ENCODE measurements at places on chromosomes 11 and 22.

DNA sequence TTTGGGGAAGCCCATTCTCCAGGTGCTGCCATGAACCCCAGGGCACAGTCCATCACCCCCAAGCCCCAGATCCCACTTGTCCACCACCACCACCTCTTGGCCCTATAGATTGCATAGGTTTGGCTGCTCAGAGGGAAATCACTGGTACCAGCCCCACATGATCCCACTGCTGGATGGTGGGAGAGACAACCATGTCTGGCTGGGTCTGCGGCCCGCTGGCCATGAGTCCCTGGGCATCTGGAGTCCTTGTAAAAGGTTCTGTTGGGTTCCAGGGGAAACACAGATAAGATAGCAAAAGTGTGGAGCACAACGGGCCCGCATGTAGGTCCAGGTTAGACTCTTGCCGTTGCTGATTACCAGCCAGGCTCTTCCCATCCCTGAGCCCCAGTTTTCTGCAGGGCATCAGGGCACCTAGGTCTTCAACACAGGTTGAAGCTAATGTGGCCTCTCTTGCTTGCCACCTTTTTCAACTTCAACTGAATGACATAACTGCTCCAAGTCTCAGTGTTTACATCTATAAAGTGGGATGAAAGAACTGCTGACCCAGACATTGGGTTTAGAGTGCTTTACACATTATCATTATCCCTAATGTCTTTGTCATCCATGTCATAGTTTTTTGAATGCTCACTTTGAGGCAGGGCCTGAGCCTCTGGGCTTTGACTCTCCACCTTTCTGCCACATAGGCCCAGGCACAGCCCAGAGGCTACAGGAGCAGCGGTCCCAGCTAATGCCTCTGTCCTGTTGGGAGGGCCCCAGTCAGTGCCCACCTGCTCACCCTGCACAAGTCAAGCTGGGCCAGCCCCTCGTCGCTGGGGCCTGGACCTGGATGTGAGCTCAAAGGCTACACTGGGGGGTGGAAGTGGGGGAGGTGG is 1.0 kb upstream of the TANGO2 start:
- no peak for DNase-seq

DNA sequence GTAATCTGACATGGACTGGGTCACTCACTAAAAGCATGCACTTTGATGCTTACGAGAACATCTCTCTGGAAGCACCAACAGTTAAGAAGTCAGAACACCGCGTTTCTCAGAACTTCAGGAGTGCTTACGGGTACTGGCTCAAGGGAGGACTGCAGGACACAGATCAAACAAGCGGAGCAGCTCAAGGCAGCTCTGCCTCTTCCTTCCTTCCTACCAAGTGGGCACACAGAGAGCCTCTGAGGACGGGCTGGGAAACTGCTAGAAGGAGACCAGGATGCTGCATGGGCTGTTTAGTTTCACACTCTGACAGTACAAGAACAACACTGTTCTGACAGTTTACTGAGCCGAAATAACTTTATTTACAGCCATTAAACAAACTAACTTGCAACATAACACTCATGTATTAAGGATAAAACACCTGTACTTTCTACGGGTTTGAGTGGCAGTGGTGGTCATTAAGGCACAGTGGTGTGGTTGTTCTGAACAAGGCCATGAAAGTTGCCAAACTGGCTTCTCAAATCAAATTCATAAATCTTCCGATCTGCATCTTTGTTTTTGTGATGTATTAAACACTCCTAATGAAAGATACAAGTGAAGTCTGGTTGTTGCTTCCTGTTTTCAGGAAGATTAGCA is 37.5 kb downstream of the ARFGAP3 start:
- no peak for DNase-seq

DNA sequence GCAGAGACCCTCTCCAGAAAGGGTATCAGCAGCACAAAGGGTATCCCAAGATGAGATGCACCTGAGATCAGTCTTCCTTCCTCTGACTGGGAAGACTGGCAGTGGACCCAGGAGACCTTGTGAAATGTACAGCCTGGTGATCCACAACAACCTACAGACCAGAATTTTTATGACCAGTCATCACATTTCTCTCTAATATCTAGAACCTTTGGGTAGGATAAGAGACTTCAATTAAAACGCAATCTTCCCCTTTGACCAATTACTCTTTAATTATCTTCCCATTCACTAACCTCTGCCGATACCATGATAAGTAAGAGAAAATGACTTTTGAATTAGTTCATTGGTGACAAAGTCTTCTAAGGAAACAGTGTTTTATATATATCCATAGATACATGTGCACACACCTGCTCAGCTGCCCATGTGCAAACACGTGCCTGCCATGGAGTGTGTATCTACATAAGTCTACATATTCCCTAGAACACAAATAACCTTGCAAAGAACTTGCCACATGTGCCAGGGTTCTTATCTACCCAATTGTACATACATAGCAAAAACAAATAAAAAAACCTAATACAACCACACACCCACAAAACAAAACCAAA is 44.2 kb upstream of the SLC5A1 start:
- no peak for DNase-seq

DNA sequence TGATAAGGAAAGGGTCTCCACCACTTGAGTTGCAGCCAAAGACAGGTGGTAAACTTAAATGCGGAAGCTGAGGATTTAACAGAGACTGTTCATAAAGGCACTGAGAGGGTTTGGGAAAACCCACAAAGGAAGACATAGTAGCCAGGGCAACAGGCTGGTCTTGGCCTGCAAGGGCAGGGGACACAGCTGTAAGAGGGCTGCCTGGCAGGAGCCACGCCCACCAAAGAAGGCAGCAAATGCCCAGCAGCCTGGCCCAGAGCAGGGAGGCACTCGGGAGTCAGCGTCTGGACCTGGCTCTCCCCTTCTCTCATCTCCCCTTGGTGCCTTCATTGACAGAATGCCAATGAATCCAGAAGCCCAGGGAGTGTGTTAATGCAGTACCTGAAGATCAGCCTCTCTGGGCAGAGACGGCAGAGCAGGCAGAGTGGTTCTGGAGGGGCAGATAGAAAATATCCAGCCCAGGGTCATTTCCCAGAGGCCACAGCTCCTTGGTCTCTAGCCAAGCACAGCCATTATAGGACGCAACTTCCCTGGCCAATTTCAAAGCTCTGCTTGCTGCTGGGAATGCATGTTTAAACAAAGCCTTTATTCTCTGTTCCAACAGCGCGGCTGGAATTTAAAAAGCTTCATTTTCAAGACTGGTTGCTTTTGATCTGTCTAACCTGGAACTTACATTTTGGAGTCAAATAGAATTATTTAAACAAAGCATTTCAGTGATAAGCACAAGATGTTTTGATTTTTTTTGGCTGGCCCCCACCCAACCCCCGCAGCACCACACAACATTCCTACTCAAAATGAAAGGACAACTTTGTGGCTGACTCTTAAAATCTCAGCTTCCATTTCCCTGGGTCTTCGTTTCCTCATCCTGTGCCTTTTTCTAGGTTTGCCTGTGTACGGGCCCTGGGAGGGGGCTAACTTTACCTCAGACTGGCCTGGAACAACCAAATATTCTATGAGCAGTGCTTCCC is 125.6 kb upstream of the LMO1 start:
- no peak for DNase-seq

GRCh38 chr11:104163100-104164027 is 583 bp downstream of the PDGFD start:
- DNase-seq = no peak

- DNase-seq = peak; percentile 66
These were observed at the start of gene GSTP1 for GRCh38 chr11:67583247-67584204. GSTP1 (plus strand) TSS chr11:67583812; CDS start chr11:67583844, 32 bp downstream.

GRCh38 chr11:76781807-76782530 is 1.2 kb upstream of the TSKU start:
- no peak for DNase-seq

DNA sequence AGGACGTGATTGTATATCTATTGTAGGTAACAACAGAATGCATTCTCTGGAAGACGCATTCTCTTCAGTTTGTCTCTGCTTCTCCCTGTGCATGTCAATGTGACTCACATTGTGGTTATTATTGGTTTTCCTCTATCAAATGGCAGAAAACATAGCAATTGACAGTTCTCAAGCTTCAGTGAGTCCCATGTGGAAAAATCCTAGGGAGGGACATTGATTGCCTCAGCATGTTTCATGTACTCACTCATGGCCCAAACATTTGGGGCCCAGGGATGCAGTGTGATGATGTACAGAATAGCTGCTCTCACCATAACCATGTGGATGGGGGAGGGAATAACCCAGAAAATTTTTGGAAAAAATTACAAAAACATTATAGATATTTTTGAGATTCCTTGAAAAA is 9.3 kb upstream of the ARL14EP start:
- no peak for DNase-seq

DNA sequence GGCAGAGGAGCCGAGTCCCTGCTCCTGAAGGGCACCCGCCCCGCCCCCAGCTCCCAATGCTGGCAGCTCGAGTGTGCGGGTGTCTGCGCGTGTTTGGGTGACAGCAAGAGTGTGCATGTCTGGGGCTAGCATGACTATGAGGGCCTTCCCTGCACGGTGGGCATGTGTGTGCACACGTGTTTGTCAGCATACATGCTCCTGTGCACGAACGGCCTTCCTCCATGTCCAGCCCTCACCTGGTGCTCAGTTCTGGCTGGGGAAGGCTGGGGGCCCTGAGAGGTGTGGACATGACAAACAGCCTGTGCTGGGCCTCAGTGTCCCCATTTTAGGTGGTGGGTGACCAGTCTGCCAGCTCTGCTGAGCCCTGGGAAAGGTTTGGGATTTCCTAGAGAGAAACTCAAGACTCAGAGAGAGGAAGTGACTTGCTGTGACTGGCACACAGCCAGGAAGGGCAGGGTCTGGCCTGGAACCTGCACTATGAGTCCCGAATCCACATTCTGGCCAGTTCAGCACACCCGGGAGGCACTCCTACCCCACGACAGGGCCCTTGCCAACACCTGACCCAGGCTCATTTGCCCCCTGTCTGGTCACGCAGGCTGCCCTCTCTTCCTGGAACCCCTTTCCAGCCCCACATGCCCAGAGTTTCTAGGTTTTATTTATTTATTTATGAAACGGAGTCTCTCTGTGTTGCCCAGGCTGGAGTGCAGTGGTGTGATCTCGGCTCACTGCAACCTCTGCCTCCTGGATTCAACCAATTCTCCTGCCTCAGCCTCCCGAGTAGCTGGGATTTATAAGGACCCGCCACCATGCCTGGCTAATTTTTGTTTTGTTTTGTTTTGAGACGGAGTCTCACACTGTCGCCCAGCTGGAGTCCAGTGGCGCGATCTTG is 3.3 kb upstream of the SHISA8 start:
- no peak for DNase-seq

GRCh38 chr11:112624431-112624830 is 336.8 kb upstream of the NCAM1 start:
- no peak for DNase-seq

DNA sequence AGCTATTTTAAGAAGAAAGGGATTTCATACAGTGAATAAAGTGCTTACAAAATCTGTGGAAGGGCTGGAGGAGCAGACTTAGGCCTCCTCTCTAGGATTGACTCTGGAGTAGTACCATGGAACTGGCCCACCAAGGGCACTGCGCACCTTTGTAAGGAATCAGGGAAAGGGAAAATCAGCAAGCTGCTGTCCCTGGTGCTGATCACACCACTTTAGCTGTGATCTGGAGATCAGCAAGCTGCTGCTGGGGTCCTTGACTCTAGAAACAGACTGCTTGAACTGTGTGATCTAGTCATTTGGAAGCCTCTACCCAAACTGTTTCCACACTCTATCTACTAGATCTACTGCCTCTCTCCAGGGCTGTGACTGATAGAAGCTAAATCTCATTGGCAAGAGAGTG is 18.4 kb upstream of the TECTA start:
- DNase-seq = no peak

DNA sequence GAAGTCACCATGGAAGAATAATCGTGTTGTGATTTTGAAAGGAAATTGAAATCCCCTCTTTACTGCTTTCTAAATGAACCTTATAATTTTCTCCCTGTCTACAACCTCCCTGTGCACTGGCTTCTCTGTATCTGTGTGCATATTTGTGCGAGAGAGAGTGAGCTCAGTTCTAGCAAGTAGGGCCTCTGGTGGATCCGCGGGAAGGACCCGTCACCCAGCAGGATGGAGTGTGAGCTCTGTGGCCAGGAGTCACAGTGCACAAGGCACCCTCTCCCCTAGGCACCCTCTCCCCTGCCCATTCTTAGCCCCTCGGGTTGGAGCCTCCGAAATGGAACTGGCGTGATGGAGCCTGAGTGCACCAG is 109.0 kb downstream of the TRIM29 start:
- DNase-seq = no peak

- DNase-seq = no peak
These were observed 6.0 kb downstream of the C11orf68 start for GRCh38 chr11:65912845-65913244.

DNA sequence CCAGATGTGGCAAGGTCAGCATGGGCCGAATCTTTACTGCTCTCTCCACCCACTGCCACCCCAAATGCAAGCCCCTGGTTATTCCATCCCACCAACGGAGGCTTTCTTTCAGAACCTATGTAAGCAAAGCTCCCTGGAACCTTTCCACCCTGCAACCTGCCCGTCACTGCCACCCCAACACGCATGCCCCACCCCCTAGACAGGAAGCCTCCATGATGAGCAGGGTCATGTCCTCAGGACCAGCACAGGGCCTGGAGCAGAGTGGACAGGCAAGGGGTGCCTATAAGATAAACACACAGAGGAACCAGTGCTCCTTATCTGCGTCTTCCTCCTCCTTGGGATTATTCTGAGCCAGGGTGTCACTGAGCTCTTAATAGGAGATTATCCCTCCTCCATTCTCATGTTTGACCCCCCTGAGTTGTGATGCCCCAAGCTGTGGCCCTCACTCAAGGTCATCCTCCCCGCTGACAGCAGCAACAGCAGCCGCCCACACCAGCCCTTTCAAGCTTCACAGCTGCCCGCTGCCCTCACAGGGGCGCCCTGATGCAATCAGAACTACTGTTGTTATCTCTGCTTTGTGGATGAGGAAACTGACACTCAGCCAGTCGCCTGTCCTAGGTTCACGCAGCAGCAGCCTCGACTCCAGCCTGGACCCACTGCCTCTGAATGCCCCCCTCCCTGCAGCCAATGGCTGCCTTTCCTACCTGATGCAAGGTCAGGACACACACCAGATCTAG is 647.3 kb downstream of the TBC1D22A start:
- DNase-seq = no peak

DNA sequence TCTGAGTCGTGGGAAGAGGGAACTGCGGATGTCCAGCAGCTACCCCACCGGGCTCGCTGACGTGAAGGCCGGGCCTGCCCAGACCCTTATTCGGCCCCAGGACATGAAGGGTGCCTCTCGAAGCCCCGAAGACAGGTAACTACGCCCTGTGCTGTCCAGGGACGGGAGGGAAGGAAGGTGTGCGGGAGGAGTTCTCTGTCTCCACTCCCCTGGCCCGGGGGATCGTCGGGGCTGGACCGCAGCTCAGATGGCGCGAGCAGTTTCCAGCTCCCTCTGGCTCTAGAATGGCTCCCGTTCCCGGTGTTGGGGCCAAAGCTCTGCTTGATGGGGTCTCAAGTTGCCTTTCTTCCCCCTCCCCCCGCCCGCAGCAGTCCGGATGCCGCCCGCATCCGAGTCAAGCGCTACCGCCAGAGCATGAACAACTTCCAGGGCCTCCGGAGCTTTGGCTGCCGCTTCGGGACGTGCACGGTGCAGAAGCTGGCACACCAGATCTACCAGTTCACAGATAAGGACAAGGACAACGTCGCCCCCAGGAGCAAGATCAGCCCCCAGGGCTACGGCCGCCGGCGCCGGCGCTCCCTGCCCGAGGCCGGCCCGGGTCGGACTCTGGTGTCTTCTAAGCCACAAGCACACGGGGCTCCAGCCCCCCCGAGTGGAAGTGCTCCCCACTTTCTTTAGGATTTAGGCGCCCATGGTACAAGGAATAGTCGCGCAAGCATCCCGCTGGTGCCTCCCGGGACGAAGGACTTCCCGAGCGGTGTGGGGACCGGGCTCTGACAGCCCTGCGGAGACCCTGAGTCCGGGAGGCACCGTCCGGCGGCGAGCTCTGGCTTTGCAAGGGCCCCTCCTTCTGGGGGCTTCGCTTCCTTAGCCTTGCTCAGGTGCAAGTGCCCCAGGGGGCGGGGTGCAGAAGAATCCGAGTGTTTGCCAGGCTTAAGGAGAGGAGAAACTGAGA is 1.4 kb downstream of the ADM start:
- DNase-seq = no peak
